Thoracic aorta (tissue), 2 donors: ENCODE measurements at places on chromosomes 12 and 14.
A peak's percentile ranks its signal among the peaks of the same experiment; 100 is the strongest.

GRCh38 chr14:51094901-51095853, at the start of gene TRIM9:
TSS of gene TRIM9 (minus strand) at chr14:51095105. CDS start at chr14:51094939, 166 bp downstream.
- DNase-seq: peak; percentile 66

DNA sequence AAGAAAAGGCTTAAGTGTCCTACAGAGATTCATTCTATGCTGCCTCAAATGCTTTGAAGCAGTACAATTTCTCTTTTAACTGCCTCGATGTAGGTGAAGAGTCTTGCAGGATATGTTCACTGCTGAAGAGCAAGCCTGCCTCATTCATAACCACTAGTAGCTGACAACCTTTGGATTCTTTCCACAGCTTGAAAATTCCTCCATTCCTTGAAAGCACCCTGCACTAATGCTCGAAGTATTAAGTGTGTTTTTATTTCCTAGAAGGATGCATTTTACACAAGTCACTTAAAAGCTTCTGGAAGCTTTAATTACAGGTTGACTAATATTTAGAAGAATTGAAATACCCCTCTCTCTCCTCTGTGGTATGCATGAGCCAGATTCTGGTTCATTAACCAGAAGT, 429.4 kb downstream of the DIO2 start:
- DNase-seq: no peak

GRCh38 chr14:91317381-91318308, 73.1 kb upstream of the GPR68 start:
- no peak for DNase-seq

DNA sequence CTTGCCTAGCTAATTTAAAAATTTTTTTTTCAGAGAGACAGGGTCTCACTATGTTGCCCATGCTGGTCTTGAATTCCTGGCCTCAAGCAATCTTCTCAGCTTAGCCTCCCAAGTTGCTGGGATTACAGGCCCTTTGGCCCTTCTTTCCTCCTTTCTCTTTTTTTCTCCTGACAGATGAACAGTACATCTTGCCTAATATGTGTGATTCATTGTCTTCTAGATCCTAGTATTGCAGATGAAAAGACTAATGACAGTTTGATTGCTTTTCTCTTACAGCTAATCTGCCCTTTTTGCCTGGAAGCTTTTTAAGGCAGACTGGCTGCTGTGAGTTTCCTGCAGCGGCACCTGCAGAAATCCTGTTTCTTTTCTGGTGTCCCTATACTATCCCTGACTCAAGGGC, 12.0 kb downstream of the DEPDC4 start:
- no peak for DNase-seq

- DNase-seq: no peak
Measured at GRCh38 chr12:8453796-8454195, 2.0 kb upstream of the CLEC6A start.

DNA sequence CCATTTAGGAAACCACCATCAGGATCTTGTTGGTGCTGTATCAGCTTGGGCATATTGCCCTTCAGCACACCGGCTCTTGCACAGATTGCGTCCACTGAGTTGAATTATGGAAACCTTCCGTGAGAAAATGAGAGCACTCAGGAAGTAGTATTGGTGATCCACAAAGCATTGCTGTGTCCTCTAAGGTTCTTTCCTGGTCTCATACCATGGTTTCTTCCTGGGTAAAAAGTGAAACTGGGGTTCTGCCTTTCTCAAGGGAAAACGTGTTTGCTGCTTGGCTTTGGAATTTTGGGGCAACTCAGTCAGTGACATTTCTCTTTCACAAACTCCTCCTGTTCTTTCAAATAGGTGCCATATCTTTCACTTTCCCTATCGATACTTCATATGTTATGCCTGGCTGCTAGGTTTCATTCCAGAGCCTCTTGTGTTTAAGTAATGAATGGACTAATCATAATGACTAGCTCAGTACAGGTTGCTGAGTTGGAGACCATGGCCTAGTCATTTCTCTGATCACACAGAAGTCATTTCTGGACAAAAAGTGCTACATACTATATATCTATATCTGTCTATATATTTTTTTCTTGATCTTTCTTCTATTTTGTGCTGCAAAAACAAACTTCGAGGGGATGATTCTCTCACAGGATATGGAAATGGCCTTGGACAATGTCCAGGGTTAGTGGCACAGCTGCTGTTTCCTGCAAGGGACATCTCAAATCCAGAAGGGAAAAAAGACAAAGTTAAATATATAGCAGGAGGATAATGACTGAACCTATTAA, 423.4 kb downstream of the ZFP36L1 start:
- DNase-seq: no peak

DNA sequence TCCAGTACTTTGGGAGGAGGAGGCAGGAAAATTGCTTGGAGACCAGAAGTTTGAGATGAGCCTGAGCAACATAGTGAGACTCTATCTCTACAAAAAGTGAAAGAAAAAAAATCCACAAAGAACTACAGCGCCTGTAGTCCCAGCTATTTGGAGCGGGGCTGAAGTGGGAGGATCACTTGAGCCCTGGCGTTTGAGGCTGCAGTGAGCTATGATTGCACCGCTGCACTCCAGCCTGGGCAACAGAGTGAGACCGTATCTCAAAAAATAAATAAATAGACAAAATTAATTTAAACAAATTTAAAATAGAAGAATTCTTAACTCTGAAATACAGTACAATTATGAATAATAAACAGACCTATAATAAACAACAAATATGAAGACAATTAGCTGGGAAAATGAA, 40.9 kb downstream of the ATL1 start:
- DNase-seq: no peak

GRCh38 chr12:130715150-130715997, 725 bp downstream of the RIMBP2 start:
- DNase-seq: no peak

- no peak for DNase-seq
Measured at GRCh38 chr12:88235183-88235833, 93.2 kb downstream of the TMTC3 start.
